Right atrium auricular region (tissue), 2 donors: ENCODE measurements at places on chromosomes 3 and 15.
A peak's percentile ranks its signal among the peaks of the same experiment; 100 is the strongest.

DNA sequence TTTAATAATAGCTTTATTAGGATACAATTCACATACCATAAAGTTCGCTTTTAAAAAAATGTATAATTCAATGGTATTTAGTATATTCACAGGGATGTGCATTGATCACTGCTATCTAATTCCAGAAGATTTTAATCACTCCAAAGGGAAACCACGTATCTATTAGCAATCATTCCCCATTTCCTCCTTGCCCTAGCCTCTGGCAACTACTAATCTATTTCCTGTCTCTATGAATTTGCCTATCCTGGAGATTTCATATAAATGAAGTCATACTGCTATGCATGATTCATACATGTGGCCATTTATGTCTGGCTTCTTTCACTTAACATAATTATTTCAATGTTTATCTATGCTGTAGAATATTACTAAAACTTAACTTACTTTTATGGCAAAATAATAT is 32.0 kb upstream of the CASR start:
- DNase-seq = no peak

GRCh38 chr3:37163262-37164015 is 10.9 kb downstream of the LRRFIP2 start:
- no peak for DNase-seq

DNA sequence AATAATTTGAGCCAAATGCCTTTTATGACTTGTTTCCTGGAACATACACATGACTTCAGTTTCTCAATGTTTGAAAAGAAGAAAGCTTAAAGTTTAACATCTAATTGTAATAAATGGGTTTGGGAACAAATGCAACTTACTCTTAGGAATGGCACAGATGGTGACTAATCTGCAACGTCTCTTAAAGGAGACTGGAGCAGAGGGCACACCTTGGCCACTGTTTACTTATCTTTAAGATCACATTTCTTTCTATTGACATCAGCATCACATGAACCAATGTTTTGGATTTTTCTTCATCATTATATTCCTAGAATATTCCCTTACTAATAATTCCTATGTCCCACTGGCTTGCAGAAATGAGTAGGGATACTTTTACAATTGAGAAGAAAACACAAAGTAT is 229.5 kb downstream of the CHL1 start:
- DNase-seq = no peak

DNA sequence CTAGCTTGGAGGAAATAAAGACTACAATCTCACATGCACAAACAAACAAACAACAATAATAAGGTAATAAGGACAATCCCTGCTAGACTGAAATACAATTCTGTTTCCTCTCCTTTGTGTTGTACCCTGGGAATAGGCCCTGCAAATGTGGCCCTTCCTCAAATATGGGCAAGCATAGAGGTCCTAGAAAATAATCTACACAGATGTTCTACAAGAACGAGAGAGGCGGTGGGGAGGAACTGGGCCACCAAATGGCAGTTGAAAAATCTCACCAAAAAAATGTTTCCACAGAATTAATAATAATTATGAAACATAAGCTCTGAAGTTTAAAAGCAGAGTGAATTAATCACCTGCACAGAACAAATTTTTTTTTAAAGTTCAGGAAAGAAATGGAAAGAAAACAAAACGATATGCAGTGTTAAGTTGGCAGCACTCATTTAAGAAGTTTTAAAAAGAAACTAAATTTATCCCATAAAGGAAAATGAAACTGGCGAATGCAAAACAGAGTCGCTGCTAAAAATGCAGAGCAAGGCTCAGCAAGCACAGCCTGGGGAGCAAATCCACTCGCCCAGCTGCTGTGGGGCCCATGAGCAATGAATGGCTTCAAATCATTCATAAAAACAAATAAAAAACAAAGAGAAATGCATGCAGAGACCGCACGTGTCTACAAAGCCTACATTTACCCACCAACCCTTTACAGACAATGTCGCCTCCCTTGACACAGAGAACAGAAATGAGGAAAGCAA is 475.4 kb downstream of the OCA2 start:
- no peak for DNase-seq

GRCh38 chr15:70708839-70709238 is 54.5 kb downstream of the UACA start:
- DNase-seq = no peak

GRCh38 chr3:81913886-81914663 is 152.6 kb upstream of the GBE1 start:
- DNase-seq = no peak

DNA sequence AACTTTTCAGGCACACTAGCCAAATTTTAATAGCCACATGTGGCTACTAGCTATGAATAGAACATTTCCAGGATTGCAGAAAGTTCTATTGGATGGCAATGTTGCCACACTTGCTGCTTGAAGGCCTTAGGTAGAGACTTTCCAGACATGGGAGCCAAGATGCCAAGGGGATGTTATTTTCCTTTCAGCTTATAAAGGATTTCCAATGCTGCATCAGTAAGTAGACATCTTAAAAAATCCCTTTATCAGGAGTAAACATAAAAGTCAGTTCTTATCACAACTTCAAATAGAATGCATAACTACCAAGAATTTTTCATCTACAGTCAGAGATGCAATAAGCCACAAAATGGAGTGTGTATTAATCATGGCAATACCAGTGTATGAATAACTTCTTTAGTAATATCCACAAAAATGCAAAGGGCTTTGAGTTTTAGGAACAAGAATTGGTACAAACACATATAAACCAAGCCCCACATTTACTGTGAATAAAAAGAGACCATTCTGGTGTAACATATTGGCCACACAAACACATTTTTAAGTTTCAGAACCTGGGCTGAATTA is 457.1 kb upstream of the ADAMTS9 start:
- DNase-seq = no peak

DNA sequence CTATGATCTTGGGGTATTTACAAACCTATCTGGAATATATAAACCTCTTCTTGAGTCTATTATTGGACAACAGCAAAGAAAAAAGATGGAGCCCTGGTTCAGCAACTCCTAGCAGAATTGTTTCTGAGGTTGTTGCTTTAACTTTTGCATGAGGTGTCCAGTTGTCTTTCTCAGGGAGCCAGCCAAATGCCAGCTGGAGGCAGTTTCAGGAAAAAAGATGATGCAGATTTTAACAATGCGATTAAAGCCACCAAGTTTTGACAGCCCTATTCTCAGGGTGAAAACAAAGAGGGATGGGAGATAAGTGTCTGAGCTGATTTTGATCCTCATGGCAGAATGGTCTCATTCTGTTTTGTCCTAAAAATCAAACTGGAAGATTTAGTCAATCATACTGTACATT is 181.6 kb upstream of the RASGRP1 start:
- DNase-seq = no peak

DNA sequence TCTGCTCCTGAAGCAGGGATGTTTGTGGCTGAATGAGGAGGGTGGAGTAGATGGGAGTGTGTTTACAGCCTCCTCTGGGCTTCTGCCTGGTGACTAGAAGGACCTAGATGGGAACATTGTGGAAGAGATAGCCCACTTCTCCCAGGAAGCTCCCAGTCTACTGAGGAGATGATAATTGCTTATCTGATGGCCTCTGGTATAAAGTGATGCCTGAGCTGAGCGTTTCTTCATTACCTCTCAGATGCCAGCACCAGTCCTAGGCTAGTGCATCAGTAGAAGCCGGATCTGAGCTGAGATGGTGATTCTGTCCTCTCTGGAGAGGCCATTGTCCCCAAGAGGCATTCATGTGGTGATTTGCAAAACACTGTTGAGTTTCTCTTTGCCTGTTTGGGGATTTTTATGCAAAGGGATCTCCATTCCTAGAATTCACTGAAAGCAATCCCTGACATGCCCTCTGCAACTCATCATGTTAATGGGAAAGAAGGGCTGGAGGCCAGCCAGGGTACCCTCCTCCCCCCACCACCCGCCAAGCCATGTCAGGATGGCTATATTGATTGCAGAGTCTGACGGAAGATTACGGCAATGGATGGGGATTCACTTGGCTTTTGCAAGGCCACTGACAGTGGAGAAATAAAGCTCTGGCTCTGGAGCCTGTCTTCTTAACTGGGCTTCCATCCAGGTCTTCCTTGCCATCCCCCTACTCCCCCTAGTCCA is 166.4 kb upstream of the ROPN1 start:
- no peak for DNase-seq

GRCh38 chr3:105579439-105579838 is 212.7 kb downstream of the ALCAM start:
- DNase-seq = no peak

GRCh38 chr3:42672515-42672914 is 12.8 kb upstream of the KLHL40 start:
- no peak for DNase-seq

DNA sequence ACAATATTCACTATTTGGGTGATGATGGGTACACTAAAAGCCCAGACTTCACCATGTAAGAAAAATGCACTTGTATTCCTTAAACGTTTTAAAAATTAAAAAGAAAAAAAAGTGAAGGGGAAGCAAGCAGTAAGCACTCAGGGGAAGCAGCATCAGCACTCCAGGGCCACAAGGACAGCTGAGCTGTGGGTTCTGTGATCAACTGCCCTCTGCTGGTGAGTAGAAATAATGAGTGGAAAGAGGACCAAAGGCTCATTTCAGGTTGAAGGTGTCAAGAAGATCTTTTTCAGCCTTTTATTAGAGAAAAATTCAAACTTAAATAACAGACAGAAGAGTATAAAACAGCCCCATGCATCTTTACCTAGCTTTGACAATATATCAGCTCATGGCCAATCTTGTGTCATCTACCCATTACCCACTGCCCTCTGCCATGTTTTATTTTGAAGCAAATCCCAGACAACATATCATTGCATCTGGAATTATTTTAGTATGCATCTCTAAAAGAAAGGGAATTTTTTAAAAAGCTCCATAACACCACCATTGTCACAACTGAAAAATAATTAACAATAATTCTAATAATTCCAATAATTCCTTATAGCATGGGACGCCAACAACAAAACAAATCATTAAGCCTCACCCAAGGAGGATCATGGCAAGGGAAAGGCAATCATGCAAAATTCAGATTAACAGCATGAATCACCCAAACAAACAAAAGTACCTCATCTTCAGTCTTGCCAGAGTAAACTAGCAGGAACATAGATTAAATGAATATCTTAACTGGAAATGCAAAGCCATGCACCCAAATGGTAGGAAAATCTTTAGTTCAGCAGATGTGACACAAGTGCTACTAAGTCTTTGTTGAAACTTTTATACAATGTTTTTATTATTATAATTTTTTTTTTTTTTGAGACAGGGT is 42.5 kb downstream of the TAMM41 start:
- no peak for DNase-seq

- DNase-seq = no peak
Observed at GRCh38 chr3:115943579-115943978, 320.3 kb downstream of the GAP43 start.

DNA sequence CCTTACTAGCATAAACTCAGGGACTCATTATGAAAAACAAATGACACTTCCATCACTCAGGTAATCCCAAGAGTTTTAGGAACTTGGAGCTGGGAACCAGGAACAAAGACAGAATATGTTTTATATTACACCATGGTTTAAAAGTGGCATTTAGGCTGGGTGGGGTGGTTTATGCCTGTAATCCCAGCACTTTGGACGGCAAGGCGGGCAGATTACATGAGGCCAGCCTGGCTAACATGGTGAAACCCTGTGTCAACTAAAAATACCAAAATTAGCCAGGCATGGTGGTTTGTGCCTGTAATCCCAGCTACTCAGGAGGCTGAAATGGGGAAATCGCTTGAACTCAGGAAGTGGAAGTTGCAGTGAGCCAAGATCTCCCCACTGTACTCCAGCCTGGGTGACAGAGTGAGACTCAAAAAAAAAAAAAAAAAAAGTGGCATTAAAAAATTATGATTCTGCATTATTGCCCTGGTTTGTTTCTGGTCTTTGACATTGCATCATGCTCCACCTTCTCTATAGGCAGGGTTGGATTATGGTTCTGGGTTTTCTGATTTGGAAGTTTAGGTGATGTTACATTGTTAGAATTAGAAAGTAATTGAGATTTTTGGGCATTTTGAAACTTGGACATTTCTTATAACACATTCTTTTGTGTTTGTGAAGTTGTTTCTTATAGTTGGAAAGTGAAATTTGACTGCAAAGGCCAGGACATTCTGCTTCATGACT is 19.0 kb downstream of the SQOR start:
- DNase-seq = no peak

DNA sequence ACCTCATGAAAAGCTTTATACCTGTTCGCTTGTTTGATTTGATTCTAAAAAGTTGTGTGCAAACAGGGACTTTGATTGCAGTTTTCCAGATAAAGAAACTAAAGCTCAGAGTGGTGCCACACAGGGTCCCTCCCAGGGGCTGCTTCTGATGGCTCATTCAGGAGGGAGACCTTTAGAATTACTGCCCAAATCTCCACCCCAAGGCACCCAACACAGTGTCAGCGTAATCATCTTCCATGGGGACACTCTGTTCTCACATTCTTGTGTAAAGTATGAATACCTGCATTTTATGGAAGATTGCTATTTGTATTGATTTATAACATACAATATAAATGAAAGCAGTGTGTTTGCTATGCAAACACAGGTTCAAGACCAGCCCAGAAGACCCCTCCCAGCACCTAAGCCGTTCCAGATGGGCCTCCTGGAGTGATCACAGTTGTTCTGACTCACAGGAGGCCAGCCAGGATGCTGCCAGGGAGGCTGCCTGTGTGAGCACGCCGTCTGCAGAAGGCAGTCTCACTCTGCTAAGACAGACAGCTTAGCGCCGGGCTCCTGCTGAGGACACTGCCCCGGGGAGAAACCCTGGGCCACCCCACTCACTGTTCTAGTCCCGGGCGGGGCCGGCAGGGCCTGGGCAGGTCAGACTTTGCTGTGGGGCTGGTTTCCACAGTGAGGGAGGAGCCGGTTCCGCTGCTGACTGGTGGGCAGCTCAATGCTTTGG is 185.6 kb downstream of the FAM43A start:
- no peak for DNase-seq

GRCh38 chr3:141058996-141059395 is 7.8 kb downstream of the SPSB4 start:
- DNase-seq = no peak

GRCh38 chr3:3998140-3998922 is 199.1 kb downstream of the LRRN1 start:
- DNase-seq = no peak

DNA sequence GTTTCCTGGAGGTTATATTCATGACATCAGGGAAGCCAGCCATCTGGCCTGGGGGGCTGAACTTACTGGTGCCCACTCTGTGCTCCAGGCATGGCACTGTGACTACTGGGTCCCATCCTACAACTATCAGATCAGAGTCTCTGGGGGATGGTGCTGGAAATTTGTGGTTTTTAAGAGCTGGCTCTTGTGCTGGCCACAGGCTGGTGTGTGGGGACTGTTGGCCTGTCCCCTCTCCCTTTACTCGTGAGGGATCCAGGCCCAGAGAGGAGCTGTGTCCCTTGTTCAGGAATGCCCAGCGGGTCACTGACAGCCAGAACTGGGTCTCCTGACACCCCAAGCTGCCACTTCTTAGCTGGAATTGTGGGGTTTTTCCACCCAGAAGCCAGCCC is 44.5 kb upstream of the SEC22A start:
- DNase-seq = no peak

GRCh38 chr15:74214324-74215021 is 11.9 kb upstream of the STRA6 start:
- no peak for DNase-seq

GRCh38 chr3:101676765-101677435 is at the start of gene ZBTB11:
Gene ZBTB11 (minus strand): TSS chr3:101677132. CDS start chr3:101676914, 218 bp downstream.
- DNase-seq = peak; percentile 100
